Stimulated activated CD4-positive, alpha-beta T cell treated with anti-CD3 and anti-CD28 coated beads, Interleukin-4, amount 100 ng/mL, for 1 hour (primary cell): ENCODE measurements at places on chromosomes 11 and 22.

DNA sequence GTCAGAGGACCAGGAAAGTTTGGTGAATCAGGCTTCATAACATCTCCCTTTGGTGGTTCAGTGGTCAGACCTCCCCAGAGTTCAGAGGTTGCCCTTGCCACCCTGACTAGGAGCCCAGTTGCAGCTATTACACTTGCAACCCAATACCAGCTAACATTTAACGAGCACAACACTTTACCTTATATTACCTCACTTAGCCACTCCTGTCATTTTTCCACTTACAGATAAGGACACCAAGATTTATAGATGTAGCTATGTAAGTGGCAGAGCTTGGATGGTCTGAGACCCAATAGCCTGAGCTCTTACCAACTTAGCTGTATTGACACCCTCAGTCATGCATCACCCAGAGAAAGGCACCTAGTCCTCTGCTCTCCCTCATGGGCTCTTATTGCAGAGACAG lies 234.7 kb downstream of the INSC start:
- no peak for DNase-seq

GRCh38 chr22:49577168-49578060 lies 250.3 kb downstream of the BRD1 start:
- DNase-seq = no peak

- DNase-seq = no peak
Observed at GRCh38 chr22:25403284-25403810, 161.1 kb upstream of the GRK3 start.

- DNase-seq = no peak
Observed at GRCh38 chr11:60056349-60056969, at the start of gene MS4A3. Gene MS4A3, plus strand, starts transcription at chr11:60056665. Its CDS starts 4,496 bp downstream, at chr11:60061161.

GRCh38 chr11:24515632-24516031 lies 18.8 kb downstream of the LUZP2 start:
- DNase-seq = no peak

- peak; percentile 29 for DNase-seq
Observed at GRCh38 chr11:112588252-112588694, 327.6 kb upstream of the PLET1 start.

GRCh38 chr11:3674189-3674588 lies 3.0 kb upstream of the CHRNA10 start:
- no peak for DNase-seq

DNA sequence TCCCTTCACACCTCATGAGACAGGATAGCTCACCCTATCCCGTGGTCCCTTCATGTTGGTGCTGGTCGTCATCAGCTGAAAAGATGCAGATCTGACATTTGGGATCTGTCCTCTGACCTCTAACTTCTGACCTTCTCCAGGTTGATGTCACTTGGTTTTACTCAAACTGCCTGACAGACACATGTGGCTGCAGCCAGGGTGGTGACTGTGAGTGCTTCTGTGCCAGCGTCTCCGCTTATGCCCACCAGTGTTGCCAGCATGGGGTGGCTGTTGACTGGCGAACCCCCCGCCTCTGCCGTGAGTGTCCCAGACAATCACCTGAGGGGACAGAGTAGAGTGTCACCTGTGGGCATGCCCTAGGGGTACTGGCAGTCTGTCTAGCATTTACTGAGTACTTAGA lies 49.7 kb downstream of the OTOG start:
- no peak for DNase-seq

DNA sequence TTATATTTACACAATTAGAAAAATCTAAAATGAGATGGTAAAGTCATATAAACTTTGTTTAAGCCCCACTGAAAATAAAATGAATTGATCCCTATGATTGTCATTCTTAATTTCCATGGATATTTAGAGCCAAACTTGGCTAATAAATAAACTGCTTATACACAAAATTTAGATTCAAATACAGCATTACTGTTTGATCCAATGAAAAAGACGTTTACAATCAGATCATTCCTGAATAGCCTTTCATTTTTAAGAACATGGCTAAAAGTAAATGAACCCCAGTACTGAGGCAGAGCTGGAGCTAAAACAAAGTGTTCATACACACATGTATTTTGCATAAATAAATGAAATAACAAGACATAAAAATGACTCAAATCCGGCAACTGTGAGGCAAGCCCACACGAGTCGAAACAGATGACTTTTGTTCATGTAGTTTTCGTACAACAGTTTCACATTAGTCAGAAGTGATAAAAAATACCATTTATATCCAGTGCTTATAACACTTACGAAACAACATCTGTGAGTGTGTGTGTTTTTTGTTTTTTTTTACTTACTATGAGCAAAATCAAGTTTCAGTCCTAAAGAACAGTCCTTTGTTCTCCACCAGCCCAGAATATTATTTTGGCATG lies 386.5 kb downstream of the SOX6 start:
- no peak for DNase-seq

DNA sequence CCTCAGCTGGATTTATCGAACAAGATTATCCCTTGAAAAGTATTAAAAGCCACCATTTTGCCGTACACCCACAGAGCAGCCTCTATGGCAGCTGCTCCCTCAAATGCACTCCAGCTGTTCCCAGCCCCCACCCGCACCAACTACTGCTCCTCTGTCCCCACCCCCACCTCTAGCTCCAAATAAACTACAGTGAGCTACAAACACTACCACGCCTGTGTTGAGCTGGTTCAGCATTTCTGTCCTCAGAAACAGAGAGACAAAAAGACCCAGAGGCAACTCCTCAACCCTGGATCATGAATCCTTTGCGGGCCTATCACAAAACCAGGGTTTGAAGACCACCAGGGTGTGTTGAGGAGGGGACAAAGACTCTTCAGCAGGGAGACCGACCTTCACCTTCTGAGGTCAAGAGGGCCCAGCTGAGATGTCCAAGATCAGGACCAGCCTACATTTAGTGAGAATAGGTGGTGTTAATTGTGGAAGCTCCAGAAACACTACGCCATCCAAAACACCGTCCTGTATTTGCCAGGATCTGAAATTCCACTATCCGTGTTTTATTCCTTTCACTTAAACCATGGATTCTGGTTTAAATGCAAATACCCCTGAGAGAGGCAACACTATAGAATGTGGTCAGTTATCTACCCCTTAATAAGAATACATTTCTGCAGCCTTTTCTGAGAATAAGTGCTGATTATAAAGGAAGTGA lies 195.9 kb downstream of the DSCAML1 start:
- no peak for DNase-seq

GRCh38 chr11:6232899-6233298 lies 1.5 kb downstream of the FHIP1B start:
- no peak for DNase-seq

DNA sequence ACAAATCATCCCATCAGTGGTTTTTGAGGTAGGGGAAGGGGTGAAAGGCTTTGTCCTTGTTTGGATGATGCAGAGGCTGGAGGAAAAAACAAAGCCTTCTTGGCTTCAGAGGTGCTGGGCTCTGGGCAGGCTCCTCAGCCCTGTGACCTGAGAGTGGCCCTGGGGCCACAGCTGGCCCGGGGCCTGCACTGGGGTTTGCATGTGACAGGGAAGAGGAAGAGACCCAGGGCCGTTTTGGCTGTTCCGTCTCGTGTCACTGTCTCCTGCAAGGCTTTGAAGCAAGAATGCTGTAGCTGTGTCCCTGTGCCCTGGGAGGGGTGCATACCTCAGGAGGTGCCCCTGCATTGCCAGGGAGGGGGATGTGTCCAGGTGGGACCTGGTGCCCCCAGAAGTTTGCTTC lies 12.6 kb downstream of the ARHGAP8 start:
- DNase-seq = no peak

DNA sequence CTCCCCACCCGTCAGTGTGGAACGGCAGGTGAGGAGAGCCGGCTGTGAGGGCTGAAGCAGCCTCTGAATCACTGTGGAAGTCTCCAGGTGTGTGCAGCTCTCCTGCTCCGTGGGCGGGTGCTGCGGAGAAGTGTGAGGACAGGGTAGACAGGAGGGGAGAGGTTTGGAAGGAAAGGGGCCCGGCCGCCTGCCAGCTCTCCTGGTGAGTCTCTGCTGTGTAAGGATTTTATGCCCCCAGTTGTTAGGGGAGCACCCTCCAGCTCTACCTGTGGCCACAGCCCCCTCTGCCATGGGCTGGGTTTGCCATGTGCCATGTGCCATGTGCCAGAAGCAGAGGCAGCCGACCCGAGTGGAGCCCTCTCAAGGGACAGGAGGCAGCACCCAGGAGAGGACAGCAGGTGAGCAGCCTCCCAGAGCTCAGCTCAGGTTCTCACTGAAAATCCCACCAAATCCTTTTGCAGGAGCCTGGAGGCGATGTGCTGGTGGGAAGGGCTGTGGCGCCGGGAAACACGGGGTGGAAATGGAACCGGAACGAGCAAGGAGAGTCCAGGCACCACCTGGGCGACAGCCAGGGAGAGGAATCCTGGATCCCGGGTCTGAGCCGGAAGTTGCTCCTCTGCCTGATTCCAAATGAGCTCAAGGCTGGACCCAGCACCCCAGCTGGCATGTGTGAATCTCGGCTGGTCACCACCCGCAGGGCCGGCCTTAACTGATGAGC lies 804.4 kb downstream of the BRD1 start:
- no peak for DNase-seq

DNA sequence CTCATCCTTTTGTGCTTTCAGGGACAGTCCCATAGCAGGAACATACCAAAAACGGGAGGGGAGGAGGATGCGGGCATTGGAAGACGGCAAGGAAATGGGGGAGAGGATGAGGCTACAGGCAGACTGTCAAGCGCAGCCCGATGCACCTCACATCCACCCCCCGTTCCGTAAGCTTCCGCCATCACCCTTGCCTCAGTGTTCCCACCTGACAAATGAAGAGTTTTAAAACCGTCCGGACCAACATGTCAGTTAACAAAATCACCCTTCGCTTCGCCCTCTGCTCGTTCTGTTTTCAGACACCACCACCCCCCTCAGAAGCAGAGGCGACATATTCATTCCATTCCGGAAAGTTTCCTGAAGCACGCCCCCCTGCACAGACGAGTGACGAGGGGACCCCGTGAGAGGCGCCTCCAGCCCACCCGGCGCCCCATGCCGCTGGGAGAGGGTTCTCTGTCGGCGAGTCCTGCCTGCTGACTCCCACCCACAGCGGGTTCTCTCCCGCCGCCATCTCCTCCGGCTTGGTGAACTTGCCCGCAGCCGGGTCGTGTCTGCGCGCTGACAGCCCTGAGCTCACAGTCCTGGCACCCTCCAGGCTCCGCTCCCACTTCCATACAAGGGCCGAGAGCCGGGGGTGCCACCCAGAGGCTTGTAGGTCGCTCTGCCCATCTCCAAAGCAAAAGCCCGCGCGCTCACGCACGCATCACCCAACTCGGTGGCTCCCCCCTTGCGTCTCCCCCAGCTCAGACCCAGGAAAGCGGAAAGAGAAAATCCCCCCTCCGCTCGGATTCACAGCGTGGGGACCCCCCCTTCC lies 1.5 kb downstream of the IGSF9B start:
- peak; percentile 43 for DNase-seq

DNA sequence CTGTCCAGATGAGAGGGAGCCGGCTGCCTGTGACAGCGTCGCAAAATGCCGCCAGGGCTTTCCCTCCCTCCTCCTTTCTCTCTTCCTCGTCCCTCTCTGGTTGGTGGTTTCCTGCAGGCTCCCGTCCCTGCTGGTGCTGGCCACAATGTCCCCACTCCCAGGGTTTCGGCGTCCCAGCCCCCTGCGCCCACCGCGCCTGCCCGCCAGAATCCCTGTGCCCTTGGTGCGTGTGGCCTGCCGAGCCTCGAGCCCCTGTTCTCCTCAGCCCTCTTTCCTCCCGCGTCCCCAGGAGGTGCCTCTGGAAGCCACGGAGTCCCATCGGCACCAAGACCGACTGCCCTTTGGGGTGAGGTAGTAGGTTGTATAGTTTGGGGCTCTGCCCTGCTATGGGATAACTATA lies 37.9 kb upstream of the PPARA start:
- DNase-seq = no peak

GRCh38 chr22:48434156-48434867 lies 1393.4 kb downstream of the BRD1 start:
- DNase-seq = no peak

GRCh38 chr11:30282289-30282631 lies 40.6 kb upstream of the ARL14EP start:
- DNase-seq = no peak

DNA sequence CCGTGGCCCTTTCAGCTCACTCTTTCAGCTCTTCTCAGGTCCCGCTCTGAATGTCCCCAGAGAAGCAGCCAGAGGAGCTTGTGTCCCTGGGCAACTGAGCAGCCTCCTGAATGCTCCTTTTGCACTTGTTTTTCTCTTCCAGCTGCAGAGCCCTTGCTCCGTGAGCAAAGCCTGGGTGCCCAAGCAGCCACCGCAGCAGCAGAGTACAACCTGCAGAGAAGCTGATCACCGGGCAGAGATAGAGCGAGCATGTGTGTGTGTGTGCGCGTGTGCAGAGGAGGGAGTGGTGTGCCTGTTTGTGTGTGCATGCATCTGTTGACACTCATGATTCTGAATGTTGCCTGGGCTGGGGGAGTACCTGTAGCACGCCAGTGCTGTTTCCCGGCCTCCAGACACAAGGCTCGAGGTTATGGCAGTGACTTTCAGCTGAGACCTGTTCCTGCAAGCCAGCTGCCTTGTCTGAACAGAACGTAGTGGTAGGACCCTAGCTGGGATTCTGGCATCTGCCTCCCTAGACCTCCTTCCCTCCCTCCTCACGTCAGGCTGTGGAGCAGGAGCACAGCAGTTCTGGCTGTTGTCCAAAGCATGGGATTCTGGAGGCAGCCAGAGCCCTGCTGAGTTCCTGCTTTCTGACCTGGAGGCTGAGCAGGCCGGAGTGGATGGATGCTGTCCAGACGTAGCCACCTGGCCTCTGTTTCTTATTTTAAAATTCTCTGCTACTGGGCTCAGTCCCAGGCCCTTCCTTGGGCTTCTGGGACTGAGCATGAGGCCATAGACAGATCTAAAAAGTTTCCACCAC lies 4.5 kb upstream of the MAPK8IP1 start:
- no peak for DNase-seq

DNA sequence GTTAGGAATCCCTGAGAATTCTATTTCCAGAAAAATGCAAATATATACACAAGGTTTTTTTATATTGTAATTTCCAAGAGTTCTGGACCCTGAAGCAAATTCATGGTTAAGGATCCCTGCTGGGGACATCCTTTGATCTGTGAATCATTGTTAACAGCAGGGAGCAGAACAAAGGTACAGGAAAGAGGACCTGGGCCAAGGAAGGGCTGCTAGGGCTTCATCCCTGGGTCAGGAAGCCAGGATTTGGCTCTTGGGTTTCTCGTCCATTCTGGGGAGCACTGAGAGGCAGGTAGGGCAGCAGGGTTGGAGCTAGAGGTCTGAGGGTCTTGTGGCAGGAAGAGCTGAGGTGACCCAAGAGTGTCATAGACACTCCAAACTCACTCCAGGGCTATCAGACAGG lies 10.2 kb upstream of the OAF start:
- DNase-seq = no peak
